Smooth muscle cell of trachea (primary cell): ENCODE measurements at places on chromosomes 16 and 17. TPM values are rescaled to one million over a fixed set of nuclear protein-coding genes. Genes with fewer than 3 reads are reported as not detected.

HBZ gene
- not detected in 2 replicates for total RNA-seq

TNP2 gene
- not detected in 2 replicates for total RNA-seq

PSMD3 gene
- total RNA-seq: 94.0 and 107 TPM in 2 replicates

C16orf89 gene
- under 0.01 and 1.3 TPM in 2 replicates for total RNA-seq

STX1B gene
- 2.6 and 3.6 TPM in 2 replicates for total RNA-seq

NTN3 gene
- total RNA-seq: 1.5 and 5.3 TPM in 2 replicates

NOD2 gene
- total RNA-seq: under 0.01 and 0.66 TPM in 2 replicates

ACSM2A gene
- total RNA-seq: not detected in 2 replicates

CDH8 gene
- not detected in 2 replicates for total RNA-seq

KRT32 gene
- total RNA-seq: not detected in 2 replicates

UNK gene
- 19.0 and 21.5 TPM in 2 replicates for total RNA-seq

TSPOAP1 gene
- 0.15 and 0.50 TPM in 2 replicates for total RNA-seq

CEP295NL gene
- 4.6 and 6.8 TPM in 2 replicates for total RNA-seq

SDR42E2 gene
- total RNA-seq: not detected in 2 replicates

TGFB1I1 gene
- total RNA-seq: 51.1 and 51.6 TPM in 2 replicates

CDC42EP4 gene
- 56.6 and 82.0 TPM in 2 replicates for total RNA-seq

CSH1 gene
- total RNA-seq: not detected in 2 replicates

GLIS2 gene
- total RNA-seq: 4.4 and 4.6 TPM in 2 replicates

KRT33A gene
- not detected in 2 replicates for total RNA-seq

TMEM92 gene
- total RNA-seq: under 0.01 TPM in 2 replicates

EPN3 gene
- total RNA-seq: under 0.01 TPM in 1 of 2 replicates, not detected in the other

C16orf96 gene
- 0.17 TPM in 1 of 2 replicates, not detected in the other for total RNA-seq

CYB561 gene
- 16.7 and 47.0 TPM in 2 replicates for total RNA-seq

FOXO3B gene
- total RNA-seq: 3.8 and 8.1 TPM in 2 replicates

KRT33B gene
- not detected in 2 replicates for total RNA-seq

SCN4A gene
- total RNA-seq: under 0.01 and 0.15 TPM in 2 replicates

CFAP97D1 gene
- under 0.01 TPM in 1 of 2 replicates, not detected in the other for total RNA-seq

JPH3 gene
- total RNA-seq: not detected in 2 replicates

TIGD7 gene
- 4.2 and 6.0 TPM in 2 replicates for total RNA-seq

CBFA2T3 gene
- total RNA-seq: 0.17 TPM in 1 of 2 replicates, not detected in the other

VPS35 gene
- total RNA-seq: 152 and 198 TPM in 2 replicates

KCNG4 gene
- not detected in 2 replicates for total RNA-seq

NPEPPS gene
- total RNA-seq: 161 and 205 TPM in 2 replicates

AOC3 gene
- total RNA-seq: 1.3 and 1.5 TPM in 2 replicates

CLDN7 gene
- 4.1 and 6.5 TPM in 2 replicates for total RNA-seq

IST1 gene
- 206 and 207 TPM in 2 replicates for total RNA-seq

COX6A2 gene
- total RNA-seq: not detected in 2 replicates

CIAPIN1 gene
- 40.1 and 41.5 TPM in 2 replicates for total RNA-seq

HOXB7 gene
- total RNA-seq: 1.7 and 2.0 TPM in 2 replicates

NOS2 gene
- not detected in 2 replicates for total RNA-seq

TEX14 gene
- under 0.01 TPM in 1 of 2 replicates, not detected in the other for total RNA-seq

XYLT1 gene
- 23.1 and 29.3 TPM in 2 replicates for total RNA-seq

TP53TG3B gene
- total RNA-seq: not detected in 2 replicates

HEATR9 gene
- total RNA-seq: not detected in 2 replicates

CRLF3 gene
- 11.7 and 19.1 TPM in 2 replicates for total RNA-seq

TOP2A gene
- total RNA-seq: 6.5 and 149 TPM in 2 replicates

CES5A gene
- not detected in 2 replicates for total RNA-seq

ATP2C2 gene
- total RNA-seq: not detected in 2 replicates

DNAAF8 gene
- total RNA-seq: 0.29 and 1.3 TPM in 2 replicates

CASKIN2 gene
- total RNA-seq: 7.1 and 8.0 TPM in 2 replicates

DPEP2 gene
- total RNA-seq: not detected in 2 replicates

MYH13 gene
- total RNA-seq: not detected in 2 replicates

SLC38A8 gene
- 0.17 TPM in 1 of 2 replicates, not detected in the other for total RNA-seq

PNMT gene
- total RNA-seq: 0.17 TPM in 1 of 2 replicates, not detected in the other

HSD17B2 gene
- total RNA-seq: 0.17 TPM in 1 of 2 replicates, not detected in the other

ZNF469 gene
- total RNA-seq: 3.1 and 13.4 TPM in 2 replicates

CCL22 gene
- not detected in 2 replicates for total RNA-seq

CHST4 gene
- total RNA-seq: not detected in 2 replicates
